ENCODE measurements at places on chromosomes 2 and 18.

- DNase-seq: no peak
These were observed 8.8 kb downstream of the COPS9 start for GRCh38 chr2:240127191-240127750.

DNA sequence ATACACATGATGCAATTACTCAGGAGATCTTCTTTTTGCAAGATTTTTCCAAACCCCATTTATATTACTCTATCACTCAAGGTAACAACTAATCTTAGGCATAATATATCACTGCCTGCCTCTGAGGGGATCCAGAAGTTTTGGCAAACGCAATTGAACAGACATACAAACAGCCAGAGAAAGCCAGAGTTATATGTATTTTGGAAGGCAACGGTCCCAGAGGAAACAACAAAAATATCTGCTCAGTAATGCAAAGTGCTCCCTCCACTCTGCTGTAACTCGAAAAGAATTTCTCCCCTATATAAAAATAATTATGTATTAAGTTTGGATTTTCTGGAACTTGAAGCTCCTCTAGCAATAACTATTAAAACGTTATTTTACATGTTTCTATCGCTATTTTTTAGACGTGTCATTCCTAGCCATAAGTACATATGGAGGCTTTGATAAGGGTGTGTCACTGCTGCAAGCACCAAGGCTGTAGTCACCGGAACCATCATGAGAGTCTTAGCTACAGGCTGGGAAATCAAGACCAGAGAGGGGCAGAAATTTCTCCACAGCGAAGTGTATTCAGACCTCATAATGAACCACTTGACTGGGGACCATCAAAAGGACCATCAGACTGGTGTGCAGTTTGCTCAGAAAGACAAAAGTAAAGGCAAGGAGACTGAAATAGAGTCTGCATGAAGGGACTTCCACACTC lies 3.7 kb upstream of the GKN1 start:
- no peak for DNase-seq

DNA sequence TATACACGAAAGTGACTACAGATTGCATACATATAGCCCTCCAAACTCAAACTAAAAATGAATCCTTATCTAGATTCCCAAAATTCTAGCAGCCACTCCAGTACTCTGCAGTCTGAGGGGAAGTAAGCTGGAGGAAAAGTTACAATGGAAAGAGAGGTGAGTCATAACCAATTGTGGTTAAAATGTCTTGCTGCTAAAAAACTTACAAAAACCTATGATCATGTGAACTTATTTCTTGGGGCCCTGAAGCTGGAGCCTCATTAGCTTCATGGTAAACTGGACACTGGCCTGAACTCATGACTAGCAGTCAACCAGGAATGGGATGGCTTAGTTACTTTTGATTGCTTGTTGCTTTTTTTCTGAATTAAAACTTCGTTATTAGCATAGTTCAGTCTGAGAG lies 175.9 kb downstream of the SLC4A3 start:
- no peak for DNase-seq

DNA sequence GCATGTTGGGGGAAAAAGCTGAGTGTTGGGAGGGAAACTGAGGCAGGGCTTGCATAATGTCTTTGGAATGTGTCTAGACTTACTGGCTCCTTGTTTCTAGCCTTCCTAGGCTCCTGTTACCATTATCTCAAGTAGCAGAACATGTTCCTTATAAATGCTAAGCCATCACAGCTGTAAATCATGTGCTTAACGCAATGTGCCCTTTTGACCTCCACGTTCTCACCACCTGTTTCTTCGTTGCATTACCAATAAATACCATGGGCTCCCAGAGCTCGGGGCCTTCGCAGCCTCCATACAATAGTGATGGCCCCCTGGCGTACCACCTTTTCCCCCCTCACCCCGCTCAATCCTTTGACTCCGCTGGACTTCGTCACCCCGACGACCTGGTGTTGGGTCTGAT lies 54.0 kb upstream of the CWC22 start:
- DNase-seq: no peak

GRCh38 chr2:112065966-112066365 lies 10.9 kb downstream of the TMEM87B start:
- no peak for DNase-seq

DNA sequence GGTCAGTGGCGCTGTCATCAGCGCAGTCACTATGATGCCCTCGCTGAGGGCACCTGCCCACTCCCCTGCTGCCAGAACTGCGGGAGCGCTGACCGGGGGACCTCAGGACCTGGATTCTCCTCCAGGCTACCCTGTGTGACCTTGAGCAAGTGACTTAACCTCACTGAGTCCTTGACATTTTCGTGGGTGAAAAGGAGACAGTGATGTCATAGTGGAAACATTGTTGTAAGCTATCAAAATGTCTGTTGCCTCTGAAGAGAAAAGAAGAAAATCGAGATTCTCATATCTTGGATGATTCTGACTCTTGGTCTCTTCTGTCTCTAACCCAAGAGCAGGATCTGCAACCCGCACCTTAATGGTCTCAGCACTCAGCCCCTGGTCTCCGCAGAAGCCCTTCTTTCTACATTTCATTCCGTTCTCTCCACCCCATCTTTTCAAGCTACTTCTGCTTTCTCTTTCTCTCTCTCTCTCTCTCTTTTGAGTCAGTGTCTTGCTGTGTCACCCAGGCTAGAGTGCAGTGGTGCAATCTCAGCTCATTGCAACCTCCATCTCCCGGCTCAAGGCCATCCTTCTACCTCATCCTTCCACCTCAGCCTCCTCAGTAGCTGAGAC lies 978 bp upstream of the TUBA4A start:
- DNase-seq: peak; percentile 50

DNA sequence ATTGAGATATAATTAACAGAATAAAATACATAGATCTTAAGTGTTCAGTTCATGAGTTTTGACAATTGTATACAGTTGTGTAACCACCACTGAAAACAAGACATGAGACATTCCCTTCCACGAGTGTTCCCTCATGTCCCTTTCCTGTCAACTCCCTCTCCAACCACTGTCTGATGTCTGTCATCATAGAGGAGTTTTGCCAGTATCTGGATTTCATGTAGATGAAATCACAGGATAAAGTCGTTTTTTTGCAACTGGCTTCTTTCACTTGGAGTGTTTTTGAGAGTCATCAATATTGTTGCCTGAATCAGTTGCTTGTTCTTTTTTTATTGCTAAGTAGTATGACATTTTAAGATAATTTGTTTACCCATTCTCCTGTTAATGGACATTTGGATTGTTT lies 52.7 kb downstream of the RBMS1 start:
- DNase-seq: no peak

DNA sequence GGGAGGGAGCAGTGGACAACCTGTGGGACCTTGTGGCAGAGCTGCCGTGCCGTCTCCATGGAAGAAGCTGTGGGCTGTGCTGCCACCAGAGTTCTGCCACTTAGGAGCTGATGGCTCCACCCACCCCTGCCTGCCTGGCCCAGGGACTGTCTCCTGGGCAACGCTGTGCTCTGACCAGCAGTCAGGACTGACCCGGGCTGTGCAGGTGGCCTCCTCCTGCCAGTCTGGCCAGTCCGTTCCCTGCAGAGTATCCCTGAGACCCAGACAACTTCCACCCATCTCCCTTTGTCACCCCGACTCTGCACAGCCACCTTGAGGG lies 12.8 kb downstream of the ASIC4 start:
- no peak for DNase-seq

DNA sequence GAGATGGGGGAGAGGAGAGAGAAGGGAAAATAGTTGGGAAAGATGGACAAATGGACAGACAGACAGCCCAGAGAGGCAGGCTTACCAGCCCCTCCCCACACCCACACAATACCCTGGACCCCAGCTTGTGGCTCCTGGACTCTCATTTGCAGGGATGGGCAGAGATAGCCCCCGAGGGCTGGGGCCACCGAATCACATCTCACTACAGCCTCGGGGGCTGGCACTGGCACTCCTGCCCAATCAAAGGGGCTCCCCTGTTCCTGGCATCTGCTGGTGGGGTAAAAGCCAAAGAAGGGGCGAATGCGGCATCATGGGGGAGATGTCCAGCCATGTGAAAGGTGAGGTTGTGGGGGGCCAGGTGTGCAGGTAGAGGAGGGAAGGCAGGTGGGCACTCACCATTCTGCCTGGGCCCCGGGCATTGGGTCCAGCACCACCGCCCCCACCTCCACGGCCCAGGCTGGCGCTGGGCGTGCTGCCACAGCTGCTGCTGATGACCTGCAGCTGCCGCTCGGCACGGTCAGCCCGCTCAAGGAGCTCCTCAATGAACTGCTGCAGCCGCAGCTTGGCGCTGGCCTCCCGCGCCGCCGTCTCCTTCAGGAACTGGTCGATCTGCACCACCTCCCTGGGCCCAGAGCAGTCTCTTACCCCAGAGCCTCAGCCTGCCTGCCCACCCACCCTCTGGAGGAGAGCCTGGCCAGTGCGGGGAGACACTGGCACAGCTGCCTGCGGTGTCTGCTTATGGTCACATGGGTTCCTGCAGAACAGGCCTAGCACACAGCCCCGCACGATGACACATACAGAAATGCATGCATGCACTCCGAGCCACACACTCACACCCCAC lies 18.0 kb downstream of the FBXO41 start:
- no peak for DNase-seq

GRCh38 chr18:76456823-76457222 lies 38.2 kb downstream of the ZNF516 start:
- DNase-seq: no peak

GRCh38 chr2:40118622-40119021 lies 333.3 kb downstream of the SLC8A1 start:
- no peak for DNase-seq

- DNase-seq: no peak
These were observed 70.0 kb downstream of the FIGN start for GRCh38 chr2:163665817-163666216.

GRCh38 chr18:28606686-28607085 lies 429.8 kb upstream of the CDH2 start:
- DNase-seq: no peak

GRCh38 chr2:164928101-164928673 lies 27.1 kb downstream of the SLC38A11 start:
- no peak for DNase-seq

GRCh38 chr2:77397763-77398162 lies 124.4 kb downstream of the LRRTM4 start:
- no peak for DNase-seq

DNA sequence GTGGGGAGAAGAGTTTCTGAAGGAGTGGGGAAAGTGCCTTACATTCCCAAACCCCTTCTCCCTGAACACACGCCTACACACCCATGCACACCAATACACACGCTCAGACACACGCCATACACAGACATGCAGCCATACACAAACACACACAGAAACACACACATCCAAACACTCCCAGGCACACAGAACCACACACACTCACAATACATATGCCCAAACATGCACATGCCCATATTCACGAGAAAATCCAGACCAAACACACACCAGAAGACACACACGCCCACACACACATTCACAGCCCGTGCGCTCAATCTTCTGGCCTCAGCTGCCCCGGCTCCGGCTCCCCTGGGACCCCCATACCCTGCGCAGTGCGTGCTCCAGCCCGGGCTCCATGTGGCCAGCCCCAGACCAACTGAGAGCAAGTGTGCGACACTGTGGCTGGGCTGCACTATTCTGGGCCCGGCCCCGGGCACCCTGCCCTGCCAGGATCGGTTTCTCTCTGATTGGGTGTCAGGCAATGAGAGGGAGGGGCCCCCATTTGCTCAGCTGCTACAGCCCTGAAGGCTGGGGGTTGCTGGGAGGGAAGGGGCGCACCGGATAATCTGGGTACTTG lies at the start of gene PRKAG3:
TSS of gene PRKAG3 (minus strand) at position 426 of the 613 bp plus-strand sequence.
- no peak for DNase-seq

DNA sequence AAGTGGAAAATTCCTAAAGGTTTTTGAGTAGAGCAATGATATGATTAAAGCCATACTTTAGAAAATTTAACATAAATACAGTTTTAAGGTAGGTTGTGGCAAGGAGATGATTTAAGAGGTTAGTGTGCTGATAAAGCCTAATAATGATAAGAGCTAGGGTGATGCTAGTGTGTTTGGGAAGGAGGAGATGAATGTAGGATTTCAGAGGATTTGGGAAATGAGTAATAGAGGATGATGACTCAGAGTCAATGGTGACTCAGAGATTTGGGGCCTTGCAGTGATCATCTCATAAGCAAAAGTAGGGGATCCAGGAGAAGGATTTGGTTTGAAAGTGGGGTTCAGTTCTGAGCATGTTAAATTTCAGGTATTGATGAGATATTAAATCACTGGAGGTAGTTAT lies 23.3 kb downstream of the STAMBP start:
- DNase-seq: no peak

DNA sequence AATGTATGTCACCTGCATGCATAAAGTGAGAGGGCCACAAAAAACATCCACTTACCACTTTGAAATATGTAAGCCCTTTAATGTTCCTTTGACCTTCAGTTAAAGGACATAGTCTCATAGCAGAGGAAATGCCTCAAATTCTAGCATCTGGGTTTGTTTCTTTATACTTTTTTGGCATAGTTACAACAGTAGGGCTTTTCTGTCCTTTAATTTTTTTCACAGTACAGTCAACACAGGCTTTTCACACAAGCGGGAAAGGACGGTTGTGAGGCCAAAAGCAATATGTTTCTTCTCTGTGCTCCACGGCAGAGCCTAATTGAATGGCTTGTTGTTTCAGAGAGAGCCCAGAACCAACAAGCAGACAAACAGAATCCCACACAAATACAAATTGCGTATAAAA lies 57.6 kb downstream of the CRIM1 start:
- no peak for DNase-seq

DNA sequence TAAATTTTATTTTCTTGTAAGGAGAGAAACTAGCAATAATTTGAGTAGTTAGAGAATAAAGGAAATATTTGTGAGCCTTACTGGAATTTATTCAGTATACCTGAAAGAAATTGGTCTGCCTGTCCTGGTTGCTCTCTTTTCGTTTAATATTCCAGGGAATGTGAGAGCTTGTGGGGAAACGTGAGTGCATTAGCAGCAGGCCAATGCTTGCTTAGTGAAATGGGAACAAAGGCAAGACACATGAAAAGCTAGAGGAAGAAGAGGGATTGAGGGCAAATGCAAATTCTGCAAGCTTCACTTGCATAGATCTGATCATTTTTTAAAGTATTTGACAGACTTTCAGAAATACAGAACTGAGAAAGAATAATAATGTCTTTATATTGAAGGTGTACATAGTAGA lies 111.0 kb downstream of the ERBB4 start:
- DNase-seq: no peak

DNA sequence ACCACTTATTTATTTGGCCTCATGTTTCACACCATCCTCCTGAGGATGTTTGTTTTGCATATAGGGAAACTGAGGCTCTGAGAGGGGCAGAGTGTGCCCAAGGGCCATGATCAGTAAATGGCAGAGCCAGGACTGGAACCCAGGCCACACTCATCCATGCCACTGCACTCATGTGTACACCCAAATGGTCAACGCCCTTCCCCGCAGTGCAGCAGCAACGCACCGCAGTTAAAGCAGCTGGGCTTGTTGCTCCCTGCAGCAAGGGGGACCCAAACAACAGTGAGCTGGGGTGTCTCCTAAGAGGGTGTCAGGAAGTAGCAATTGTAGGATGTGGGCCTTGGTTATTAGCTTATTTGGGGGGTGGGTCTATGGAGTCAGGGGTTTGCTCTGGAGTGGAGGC lies 36.6 kb downstream of the ZAP70 start:
- DNase-seq: no peak

GRCh38 chr2:241788572-241788971 lies 11.9 kb downstream of the GAL3ST2 start:
- DNase-seq: peak; percentile 52

Measured in activated CD8-positive, alpha-beta T cell treated with anti-CD3 and anti-CD28 coated beads, Interleukin-2, amount 10 ng/mL, durations not matched to agents 7 days and 5 days (primary cell).